KG1 (cell line): ENCODE measurements at places on chromosomes 6 and 20.

DNA sequence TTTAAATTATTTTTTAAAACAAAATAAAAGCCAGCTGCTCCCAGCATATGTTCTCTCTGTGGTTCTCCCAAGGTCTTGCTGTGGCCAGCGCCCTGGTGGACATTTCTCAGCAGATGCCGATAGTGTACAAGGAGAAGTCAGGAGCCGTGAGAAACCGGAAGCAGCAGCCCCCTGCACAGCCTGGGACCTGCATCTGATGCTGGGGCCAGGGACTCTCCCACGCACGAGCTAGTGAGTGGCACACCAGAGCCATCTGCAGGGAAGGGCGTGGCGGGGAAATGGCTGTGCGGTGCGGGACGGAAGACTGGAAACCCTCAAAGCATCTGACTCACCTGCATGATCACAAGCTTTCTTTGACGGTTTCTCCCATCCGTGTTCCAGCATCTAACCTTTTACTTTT lies 16.5 kb downstream of the GFRA4 start:
- DNase-seq, result no peak

GRCh38 chr20:49642816-49643215 lies 70.9 kb downstream of the B4GALT5 start:
- DNase-seq, result no peak

- DNase-seq, result peak; percentile 67
Measured at GRCh38 chr6:10720265-10720959, 2.5 kb upstream of the TMEM14C start.

- DNase-seq, result no peak
Measured at GRCh38 chr6:156801712-156802111, 24.5 kb downstream of the ARID1B start.

DNA sequence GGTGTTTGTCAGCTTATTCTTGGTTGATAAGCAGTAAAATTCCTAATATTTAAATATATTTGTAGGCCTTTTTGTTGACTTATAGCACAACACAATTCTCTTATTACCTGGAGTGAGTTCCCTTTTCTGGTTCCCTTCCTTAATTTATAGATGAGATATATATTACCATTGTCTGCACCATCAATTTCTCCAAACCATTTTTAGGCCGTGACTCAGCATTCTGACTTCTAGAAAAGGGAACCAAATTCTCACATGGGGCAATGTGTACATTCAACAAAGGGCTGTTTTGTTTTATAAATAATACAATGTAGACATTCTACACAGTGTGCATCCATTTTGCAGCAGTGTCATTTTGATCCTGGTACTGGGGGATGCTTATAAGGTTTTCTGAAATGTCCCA lies 52.8 kb downstream of the NCOA7 start:
- DNase-seq, result no peak

- DNase-seq, result no peak
Measured at GRCh38 chr6:43389730-43390295, 20.4 kb upstream of the ZNF318 start.

GRCh38 chr6:133761706-133762105 lies 127.2 kb upstream of the TCF21 start:
- DNase-seq, result no peak

DNA sequence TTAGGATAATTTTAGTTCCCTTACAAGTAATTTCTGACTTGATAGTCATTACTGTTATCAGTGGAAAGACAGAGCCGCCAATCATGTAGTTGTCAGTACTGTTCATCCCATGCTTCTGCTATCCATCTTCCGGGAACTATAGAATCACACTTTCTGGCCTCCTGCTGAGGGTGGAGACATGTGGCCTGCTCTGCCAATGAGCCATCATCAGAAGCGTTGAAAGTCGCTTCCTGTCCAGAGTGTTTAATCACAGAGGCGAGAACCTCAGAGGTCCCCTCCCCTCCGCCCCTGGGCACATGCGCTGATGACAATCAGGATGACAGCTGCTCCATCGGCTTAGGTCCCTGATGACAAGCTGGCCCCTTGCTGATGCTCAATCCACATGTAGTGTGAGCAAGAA lies 3.0 kb downstream of the DDO start:
- DNase-seq, result no peak

- DNase-seq, result no peak
Measured at GRCh38 chr6:168045706-168046620, 33.0 kb downstream of the FRMD1 start.

GRCh38 chr20:57717797-57718196 lies 8.0 kb upstream of the PMEPA1 start:
- no peak for DNase-seq

DNA sequence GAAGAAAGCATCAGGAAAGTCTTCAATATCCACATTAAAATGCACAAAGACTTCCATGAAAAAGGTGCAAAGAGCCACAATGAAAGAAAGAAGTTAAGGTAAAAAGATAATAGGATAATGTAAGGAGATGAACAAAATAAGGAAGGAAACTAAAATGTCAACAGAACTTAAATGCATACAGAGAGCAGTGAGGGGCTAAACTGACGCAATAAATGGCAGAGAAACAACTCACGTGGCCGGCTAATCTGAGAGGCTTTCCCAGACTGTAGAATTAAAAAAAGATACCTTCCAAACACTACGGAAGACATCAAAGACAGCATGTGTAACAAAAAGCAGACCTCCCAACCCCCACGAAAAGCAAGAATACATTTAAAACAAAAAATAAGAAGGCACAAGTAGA lies 73.7 kb downstream of the GMDS start:
- DNase-seq, result no peak

GRCh38 chr6:6179858-6180623 lies 140.4 kb downstream of the F13A1 start:
- DNase-seq, result no peak

DNA sequence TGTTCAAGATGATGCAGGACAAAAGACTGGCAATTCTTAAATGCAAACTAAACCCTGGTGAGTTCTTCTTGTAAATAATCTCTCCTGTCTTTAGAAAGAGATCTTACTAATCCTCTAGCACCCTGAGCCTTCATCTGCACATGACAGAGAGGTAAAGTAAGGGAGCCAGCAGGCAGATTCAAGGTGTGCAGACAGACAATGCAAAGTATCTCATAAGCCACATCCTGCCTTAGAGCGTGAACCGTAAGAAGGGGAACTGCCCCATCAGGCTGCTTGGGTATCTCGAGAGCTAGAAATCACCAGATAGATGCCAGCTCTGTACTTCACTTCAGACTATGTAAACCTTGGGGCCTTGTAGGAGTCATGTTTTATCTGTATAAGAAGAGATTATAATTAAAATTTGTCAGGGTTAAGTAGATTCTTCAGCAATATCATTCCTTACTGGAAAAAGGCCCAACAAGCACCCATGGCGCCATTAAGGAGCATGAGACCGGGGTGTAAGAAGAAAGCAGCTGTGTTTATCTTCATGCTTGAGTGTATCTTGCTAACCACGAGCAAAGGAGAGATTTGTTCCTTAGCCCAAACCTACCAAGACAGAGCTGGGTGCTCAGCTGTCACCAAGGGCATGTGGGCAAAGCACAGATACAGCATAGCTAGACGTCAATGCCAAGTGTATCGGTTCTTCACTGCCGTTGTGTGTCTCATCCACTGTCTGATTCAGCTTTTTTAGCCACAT lies 24.4 kb downstream of the CNR1 start:
- DNase-seq, result no peak

- no peak for DNase-seq
Measured at GRCh38 chr20:23456873-23457272, 4.2 kb upstream of the CST11 start.

- no peak for DNase-seq
Measured at GRCh38 chr6:116201538-116201937, 52.3 kb downstream of the TSPYL4 start.

DNA sequence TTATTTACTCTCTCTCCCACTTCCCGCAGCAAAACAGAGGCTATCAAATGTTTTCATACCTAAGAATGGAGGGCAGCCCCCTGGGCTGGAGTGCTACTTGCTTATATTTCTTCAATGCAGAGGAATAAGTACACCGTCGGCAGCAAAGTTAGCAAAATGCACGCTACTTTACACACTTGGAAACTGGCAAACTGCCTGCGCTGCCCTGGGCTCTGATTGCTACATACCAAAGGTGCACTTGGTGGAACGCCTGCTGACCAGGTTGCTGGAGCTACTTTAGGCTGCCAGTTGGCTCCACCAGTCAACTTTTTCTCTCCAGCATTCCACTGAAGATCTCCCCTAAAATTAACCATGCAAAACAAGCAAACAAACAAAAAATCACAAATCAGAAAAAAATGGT lies 62.4 kb downstream of the PRSS35 start:
- DNase-seq, result no peak

DNA sequence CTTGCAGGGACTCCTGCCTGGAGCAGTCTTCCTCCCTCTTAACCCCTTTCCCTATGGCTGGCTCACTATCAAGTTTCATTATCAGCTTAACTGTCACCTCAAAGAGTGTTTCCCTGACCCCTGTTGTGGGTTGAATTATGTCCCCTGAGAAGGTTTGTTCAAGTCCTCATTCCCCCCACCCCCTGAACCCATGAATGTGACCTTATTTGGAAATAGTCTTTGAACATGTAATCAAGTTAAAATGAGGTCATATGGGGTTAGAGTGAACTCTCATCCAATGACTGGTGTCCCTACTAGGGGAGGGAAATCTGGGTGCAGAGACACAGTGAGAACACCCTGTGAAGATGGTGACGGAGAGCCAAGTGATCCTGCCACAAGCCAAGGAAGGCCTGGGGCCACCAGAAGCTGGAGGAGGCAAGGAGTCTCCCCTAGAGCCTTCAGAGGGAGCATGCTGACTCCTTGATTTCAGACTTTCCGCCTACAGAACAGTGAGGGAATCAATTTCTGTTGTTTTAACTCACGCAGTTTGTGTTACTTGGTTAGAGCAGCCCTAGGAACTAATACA lies 165.2 kb upstream of the TOP1 start:
- no peak for DNase-seq

DNA sequence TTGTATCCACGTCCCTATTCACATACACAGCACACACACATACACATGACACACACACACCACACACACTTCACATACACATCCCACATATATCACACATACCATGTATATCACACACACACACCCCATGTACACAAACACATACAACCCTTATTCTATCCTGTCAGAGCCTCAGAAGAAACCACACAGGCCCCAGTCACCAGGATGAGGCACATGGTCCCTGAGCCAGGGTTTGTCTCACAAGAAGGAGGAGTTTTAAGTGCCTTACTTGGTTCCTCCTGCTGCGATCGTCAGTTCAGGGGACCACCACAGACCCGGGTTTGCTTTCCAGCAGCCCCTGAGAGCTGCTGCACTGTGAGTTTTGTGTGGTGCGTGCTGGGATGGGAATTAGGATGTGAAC lies 23.6 kb downstream of the BFSP1 start:
- DNase-seq, result no peak

- DNase-seq, result no peak
Measured at GRCh38 chr20:63094767-63095499, 88.2 kb upstream of the BHLHE23 start.

- no peak for DNase-seq
Measured at GRCh38 chr6:105646391-105646867, 243.5 kb upstream of the PREP start.

DNA sequence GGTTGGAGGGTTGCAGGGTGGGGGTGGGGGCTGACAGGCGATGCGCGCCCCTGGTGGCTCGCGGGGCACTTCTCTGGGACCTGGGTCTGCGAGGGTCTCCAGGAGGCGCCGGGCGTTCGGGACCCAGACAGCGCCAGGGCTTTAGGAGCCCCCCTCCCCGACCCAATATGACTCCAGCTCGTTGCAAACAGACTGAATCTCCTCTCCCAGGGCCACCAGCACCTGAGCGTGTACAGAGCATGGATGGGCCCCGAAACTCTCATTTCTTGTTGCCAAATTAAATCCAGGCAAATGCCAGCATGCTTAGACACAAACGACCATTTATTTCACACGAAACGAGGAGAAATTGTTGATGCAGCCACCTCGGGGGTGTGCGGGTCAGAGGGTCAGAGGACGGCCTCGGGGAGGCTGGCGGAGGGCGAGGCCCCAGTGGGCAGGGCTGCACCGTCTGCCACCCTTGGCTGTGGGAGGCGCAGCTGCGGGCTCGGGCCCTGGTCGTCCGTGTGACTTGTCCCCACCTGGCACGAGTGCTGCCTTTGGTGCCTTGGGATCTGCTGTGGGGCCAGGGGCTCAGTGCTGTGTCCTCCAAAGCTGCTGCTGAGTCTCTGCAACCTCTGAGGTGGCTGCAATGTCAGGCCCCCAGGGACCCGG lies 20.9 kb upstream of the GATA5 start:
- DNase-seq, result no peak

- no peak for DNase-seq
Measured at GRCh38 chr6:160069459-160069858, 52.2 kb upstream of the SLC22A1 start.

DNA sequence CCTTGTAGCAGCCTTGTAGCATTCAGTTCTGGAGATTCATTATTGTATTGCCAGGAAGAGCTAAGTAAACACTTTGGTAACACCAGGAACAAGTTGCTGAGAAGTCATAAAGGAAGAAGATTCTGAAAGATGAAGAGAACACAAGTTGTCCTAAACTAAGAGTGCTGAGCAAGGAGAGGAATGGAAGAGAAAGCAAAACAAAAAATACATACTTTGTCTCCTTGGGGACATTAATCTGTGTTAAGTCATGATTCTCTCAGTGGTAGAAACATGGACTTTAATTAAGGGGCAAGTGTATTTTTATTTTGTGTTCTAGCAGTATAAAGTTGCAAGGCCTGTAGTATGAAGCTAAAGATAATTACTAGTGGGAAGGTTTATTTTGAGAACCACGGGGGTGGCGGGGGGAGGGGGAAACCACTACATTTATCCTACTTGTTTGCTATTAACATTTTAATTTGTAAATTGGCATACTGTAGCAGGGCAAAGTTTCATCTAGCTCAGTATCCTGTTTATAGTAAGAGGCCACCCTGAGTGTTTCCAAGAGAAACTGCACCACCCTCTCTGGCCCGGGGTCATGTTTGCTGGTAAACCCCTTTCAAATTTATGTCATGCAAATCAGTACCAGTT lies 463.0 kb downstream of the CDKAL1 start:
- DNase-seq, result no peak

DNA sequence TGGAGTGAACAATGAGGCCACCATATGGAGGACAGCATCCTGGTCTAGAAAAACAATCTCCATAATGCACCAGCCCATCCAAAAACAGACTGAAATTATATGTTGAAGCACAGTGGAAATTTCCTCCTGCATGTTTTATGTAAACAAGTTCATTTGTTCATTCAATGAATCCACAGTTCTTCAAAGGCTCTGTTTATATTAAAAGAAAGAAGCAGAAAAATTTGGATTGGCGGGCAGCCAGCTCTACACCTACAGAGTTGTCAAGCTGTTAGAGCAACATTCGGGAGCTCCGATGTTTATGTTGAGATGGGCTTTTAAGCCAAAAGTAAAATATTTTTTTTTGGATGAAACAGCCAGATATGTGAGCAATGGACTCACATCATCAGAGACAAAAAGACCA lies 395.3 kb upstream of the SULF2 start:
- DNase-seq, result no peak

- DNase-seq, result no peak
Measured at GRCh38 chr6:3841066-3841454, 8.1 kb upstream of the FAM50B start.
